NCI-H774 (cell line): ENCODE measurements at places on chromosomes 3 and 15.

GRCh38 chr15:67241132-67241855 is 13.2 kb downstream of the AAGAB start:
- DNase-seq = no peak

- DNase-seq = no peak
Measured at GRCh38 chr3:25906132-25906906, 116.4 kb downstream of the OXSM start.

DNA sequence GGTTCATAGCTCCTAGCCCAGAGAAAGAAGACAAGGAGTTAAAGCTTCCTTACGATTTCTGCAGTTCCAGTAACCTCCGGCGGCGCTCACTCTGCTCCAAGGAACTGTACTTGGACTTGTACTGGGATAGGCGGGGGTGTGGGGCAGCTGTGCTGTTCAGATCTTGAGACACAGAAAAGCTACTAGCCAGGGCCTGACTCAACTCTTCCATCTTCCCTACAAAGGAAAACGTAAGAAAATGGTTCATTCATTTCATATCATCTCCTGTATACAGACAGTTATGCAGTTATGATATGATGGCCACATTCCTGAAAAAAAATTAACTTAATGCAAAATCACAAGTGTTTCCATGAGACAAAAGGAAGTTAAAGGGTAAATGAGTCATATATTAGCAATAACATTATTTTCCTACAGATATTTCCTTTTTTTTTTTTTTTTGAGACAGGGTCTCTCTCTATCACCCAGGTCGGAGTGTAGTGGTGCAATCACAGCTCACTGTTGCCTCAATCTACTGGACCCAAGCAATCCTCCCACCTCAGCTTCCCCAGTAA is 4.6 kb downstream of the SNUPN start:
- DNase-seq = no peak

- peak; percentile 61 for DNase-seq
Measured at GRCh38 chr3:192812743-192813383, 85.5 kb upstream of the FGF12 start.

DNA sequence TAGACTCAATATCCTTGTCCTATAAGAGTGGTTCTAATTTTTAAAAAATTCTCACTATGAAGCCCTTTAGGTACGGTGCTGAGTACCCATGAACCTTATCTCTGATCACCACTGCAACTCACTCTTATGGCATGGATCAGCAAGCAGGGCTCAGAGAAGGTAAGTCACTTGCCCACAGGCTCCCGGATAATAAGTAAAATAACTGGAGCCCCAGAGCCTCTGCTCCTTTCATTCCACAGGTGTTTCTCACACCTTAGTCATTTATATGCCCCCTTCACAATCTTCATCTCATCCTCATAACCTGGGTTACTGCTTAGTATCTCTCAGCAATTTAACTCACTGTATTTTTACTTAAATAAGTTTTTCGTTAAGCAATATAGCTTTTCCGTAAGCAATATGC is 28.4 kb upstream of the AKAP13 start:
- no peak for DNase-seq

- DNase-seq = no peak
Measured at GRCh38 chr15:56919609-56920366, 1.3 kb downstream of the TCF12 start.

DNA sequence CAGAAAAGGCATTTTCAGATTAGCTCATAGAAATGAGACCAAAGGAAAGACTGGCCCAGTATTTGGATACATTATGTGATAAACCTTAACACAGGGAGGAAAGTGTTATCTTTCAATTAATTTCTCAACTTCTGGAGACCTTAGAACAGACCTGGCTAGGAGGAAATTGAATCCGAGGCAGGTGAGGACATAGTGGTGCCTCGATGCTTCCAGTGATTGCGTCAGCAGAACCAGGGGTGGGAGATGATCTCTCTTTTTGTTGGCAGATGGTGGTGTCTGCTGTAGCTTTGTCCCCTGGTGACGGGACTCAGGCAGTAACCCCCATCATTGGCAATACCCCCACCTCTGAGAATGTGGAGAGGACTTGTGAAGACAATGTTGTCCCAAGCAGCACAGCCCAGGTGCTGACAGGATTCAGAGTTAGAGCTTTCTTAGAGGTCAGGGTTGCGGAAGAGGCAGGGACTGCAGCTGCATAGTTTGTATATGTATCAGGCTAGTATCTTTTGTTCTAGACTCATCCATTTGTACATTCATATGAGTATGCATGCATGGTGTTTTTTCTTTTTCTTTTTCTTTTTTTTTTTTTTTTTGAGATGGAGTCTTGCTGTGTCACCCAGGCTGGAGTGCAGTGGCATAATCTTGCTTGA is 27.9 kb upstream of the MUC20 start:
- DNase-seq = no peak

DNA sequence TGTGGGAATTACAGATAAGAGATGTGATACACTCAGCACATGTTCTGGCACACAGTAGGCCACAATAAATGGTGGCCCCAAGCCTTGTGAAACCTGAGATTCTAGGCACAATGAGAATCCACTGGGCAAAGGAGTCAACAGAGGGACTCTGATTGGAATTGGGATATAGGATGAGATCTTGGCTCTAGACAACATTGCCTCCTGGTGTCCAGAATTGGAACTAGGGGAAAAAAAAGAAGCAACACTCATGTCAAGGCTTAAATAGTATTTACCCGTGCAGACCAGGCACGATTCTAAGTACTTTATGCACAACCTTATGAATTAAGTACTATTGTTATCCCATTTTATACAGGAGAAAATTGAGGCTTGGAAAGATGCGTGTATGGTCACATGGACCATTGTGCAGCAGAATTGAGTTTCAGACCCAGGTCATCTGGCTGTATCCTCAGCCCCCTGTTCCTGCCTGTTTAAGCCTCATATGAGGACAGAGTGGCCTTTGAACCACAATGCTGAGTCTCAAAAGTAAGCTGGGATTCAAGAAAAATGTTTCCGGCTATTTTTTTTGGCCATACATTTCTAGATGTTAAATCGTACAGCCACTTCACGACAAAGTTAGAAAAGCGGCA is 124.8 kb downstream of the SV2B start:
- DNase-seq = peak; percentile 47

DNA sequence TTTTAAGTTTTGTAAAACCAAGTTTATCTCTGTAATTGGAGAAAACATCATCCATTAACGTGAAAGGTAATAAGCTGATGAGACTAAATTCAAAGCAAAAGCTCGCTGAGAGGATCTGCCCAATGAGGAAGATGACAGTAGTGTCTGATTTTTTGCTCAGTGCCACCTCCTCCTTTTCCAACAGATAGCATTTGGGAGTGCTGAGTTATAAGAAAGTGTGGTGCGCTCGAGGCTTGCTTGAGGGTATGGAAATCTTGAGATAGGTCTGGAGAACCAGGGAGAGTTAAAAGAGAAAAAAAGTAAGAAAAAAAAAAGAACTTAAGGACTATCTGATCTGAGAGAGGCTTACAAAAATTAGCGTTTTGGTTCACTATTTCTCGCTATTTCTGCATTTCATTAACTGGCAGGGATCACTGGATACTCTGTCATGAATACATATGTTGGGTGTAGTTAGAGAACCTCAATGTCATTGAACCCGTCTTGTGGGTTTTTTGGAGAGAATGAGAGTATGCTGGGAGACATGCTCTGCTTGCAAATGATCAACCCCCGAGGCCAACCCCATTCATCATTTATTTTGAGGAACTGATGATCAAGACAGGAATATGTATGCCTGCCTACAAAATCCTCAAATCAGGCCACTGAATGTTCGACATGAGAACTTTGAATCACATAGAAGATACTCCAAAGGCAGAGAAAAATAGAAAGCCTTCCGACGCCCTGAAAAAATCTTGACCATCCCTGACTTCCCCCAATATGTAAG is 973 bp upstream of the USP13 start:
- no peak for DNase-seq

- DNase-seq = no peak
Measured at GRCh38 chr15:77695961-77696582, 63.4 kb upstream of the LINGO1 start.
